DMS 273 treated with DMSO at 0.1 percent for 48 hours (cell line): ENCODE measurements at places on chromosomes 13 and 19.

DNA sequence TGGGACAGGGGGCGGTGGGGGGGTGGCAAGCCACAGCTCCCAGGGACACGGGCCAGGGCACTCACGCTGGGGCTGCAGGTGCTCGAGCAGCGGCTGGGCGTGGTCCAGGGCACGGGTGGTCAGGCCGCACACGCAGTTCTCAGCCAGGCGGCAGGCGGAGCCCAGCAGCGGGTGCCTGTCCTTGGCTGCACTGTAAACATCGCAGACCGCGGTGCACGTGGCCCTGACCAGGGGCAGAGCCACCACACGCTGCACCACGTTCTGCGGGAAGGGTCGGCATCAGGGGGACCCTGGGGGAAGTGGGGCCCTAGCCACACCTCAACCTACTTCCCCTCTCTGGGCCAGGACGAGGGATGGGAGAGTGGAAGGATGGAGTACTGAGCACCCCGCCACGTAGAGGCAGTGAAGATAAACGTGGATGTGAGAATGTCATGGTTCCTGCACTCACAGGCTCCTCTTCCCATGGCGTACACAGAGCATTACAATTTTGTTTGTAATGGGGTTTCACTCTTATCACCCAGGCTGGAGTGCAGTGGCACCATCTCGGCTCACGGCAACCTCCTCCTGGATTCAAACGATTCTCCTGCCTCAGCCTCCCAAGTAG lies 3.4 kb downstream of the PLIN5 start:
- no peak for DNase-seq

GRCh38 chr19:441213-441836 lies 19.5 kb downstream of the SHC2 start:
- DNase-seq: no peak

DNA sequence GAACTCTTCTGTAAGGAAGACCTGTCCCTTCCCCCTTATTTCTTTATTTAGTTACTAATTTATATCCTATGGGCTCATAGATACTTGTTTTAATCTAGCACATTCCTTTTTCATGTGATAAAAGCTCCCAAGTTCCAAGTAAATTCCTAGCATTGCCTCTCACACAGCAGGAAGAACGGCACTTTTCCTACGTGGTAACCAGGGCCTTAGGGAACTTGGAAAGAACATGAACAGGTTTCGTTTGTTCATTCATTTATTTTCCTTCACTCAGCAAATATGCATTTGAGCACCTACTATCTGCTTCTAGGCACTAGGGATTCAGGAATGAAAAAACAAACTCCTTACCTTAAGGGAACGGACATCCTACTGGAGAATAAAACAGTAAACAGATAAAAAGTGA lies 125.1 kb downstream of the SIPA1L3 start:
- DNase-seq: no peak

- DNase-seq: no peak
These were observed 44.7 kb downstream of the CACNA1A start for GRCh38 chr19:13461536-13461935.
